ENCODE measurements at places on chromosomes 1 and 21.
A peak's percentile ranks its signal among the peaks of the same experiment; 100 is the strongest.

DNA sequence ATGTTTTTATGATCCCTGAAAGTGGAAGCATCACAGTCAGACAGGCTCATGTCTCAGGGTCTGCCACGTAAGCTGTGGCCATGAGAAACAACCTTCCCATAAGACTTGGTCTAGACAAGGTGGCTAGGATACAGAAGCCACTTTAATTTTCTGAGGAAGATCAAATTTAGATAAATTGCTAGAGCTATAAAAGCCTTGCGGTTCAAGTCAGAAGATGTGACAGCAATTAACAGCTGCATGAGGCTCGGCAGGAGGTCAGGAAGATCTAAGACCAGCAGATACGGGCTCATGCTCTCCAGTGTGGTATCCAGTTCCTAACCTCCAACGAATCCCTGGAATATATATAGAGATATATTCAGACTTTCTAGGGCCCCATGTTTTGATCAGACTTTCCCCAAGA lies 577.1 kb downstream of the PLPP3 start:
- no peak for DNase-seq

GRCh38 chr1:3012456-3013291 lies 8.6 kb upstream of the ACTRT2 start:
- no peak for DNase-seq

GRCh38 chr1:3672971-3673361 lies 20.6 kb downstream of the TP73 start:
- no peak for DNase-seq

DNA sequence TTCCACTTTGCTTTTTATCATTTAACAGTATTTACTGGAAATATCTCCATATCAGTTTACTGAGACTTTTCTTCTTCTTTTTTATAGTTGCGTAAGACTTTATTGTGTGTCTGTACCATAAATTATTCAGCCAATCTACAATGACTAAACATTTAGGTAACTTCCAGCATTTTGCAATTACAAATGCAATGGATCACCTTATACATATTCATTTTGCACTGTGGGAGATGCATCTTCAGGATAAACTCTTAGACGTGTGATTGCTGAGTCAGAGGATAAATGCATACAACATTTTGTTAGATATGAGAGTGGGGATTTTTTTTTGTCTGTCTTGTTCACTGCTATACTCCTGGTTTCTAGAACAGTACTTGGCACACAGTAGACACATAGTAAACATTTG lies 95.7 kb upstream of the GCLM start:
- DNase-seq = no peak

GRCh38 chr1:223197923-223198627 lies 55.0 kb upstream of the TLR5 start:
- no peak for DNase-seq

DNA sequence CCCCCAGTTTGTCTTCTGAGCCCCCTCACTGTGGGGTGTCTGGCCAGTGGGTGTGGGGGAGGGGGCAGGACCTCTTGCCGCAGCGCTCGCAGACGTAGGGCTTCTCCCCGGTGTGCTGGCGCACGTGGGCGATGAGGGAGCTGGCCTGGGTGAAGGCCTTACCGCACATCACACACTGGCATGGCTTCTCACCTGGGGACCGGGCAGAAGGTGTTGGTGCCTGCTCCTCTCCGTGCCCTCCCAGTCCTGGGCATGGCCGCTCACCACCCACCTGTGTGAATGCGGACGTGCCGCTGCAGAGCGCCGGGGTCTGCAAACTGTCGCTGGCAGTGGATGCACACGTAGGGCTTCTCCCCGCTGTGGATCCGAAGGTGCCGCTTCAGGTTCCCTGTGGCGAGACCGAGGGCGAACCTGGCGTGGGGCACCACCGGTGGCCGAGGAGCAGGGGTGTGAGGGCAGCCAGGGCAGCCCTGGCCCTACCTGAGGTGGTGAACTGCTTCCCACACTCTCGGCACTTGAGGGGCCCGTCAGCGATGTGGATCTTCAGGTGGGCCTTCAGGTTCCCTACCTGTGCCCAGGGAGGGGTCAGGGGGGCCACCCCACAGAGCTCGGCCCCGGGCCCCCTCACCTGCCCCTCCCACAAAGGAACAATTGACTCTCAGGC lies 32.4 kb downstream of the ZBTB17 start:
- no peak for DNase-seq

DNA sequence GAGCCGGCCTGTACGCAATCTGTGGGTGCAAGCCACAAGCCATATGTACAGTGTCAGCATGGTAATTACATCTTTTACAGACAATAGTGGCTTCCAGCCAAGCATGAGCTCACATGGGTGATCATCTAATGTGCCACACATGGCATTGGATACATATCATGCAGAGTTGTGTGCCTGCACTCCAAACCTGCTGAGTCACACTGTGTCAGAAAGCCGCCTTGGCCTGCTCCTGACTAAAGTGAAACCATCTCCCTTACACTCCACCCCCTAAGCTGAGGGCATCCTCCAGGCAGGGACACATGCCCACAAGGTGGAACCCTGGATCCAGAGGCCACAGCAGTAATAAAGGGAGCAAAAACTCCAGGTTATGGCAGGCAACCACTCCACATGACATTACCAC lies 72.5 kb downstream of the KCNT2 start:
- peak; percentile 3 for DNase-seq

DNA sequence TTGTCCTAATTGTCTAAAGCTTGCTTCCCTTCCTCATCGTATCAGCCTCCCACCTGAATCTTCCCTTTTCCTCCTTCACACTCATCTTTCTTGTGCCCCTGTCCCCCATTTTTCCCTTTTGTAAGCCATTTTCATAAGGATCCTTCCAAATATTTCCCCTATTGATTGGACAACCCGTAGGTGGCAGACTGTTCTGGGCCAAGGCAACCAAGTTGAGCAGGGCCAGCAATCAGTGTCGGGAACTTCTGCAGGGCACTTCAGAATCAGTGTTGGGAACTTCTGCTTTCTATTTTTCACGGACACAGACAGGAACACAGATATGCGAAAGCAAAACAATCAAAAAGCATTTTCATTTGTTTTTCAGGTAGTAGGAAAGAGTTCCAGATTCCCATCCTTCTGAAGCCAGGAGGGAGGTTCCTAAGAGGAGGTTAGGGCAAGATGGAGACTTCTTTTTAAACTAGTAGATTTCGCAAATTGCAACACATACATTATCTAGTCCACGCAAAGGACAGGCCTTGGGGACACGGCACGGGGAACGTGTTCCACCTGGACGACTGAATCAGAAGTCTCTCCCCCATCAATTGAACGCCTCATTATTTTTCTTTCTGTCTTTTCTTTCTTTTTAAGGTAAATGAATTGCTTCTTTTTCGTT lies 691 bp upstream of the MPZL1 start:
- no peak for DNase-seq

DNA sequence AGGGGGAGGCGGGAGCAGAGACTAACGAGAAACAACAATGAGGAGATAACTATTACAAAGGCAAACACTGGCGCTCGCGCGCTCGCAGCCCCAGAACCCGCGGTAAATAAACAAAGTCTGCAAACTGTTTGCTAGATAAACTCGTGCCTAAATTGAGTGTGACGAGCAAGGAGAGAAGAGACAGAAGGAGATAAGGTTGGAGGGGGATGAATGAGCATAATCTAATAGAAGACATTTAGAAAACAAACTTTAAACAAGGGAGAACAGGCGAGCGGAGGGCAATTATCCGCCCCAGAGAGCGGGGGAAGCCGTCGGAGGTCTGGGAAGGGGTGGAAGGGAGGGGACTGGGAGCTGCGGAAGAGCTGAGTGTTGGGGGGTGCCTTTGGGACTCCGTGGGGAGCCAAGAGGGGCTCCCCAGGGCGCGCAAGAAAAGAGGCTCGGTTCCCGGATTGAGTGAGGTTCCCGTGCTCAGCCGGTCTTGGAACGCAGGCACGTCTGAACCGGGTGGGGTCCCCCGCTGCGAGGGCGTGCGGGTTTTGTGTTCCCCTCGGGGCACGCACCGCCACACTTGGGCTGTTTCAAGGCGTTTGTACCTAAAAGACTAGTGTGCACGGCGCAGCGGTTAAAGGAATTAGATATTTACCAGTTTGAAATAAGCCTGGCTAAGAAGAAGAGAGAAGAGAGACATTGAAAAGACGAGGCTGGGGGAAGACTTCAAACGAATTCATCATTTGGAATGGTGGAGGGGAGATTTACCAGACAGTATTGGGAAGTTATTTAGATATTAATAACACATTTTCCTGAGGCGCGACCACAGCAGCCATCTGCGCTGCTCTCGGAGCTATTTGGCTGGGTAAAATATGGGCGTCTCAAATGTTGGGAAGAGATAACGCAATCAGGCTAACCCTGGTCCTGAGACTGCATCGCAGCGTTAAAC lies 10.6 kb downstream of the PAX7 start:
- DNase-seq = no peak

GRCh38 chr1:93597709-93598108 lies 83.9 kb downstream of the BCAR3 start:
- DNase-seq = peak; percentile 56

GRCh38 chr1:214451596-214451995 lies 99.8 kb downstream of the PTPN14 start:
- DNase-seq = no peak

DNA sequence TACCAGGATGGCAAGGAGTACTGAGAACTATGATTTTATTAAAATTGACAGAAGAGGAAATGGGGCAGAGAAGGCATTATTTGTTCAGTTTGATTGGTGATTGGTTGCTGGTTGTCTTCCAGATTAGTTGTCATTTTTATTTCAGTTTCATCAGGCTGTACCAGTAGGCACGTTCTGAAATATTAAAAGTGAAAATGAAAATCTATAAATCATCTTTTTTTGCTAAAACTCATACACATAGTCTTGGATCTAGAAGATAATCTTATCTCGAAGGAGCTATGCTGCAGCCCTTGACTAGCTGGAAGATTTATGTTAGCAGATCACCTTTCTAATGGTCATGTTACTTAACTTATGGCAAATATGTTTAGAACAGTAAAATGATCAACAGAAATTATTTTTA lies 29.0 kb downstream of the NEK7 start:
- DNase-seq = no peak

- no peak for DNase-seq
Measured at GRCh38 chr1:228742281-228742860, 7.1 kb downstream of the RHOU start.

DNA sequence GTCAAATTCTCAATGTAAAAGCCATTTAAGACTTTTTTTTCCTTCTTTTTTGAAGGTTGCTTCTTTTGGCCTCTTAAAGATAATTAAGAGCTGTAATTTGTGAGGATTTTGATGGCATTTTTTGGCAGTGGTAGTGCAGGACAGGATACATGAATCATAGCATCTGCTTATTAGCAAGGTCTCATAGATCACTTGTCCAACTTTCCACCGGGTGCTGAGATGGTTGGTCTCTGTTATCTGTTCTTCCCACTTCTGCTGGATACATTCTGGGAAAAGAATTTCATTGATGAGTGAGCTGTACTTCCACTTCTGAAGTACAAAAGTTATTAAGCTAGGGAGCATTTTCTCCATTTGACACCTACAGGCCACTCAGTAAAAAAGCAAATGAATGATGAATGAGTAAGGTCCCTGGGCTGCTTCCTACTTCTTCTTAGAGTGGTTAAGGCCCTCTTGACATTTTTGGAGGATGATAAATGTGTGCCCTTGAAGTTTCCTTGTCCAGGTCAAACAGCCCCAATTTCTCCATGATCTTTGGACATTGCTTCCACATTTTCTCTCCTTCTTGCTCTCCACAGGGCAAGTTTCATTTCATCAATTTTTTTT lies 100.6 kb downstream of the ROR1 start:
- DNase-seq = no peak

- DNase-seq = no peak
Measured at GRCh38 chr1:67853704-67854103, 20.4 kb upstream of the GNG12 start.

GRCh38 chr1:223010582-223011504 lies 132.2 kb downstream of the TLR5 start:
- DNase-seq = no peak

DNA sequence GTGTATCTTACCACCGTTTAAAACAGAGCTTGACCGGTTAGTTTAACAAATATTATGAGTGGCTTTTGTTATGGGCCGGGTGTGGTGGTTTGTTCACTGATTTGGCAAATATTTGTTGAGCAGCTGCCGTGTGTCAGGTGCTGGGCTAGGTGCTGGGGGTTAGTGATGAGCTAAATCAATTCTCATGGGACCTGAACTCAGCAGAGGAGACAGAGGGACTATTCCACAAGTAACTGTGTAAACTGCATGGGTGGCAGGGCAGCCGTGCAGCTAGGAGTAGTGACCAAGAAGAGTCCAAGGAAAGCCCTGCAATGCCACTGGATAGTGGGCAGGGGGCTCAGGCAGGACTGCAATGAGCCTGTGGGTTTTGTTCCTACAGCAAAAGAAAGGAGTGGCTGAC lies 11.2 kb upstream of the C2CD2 start:
- DNase-seq = peak; percentile 32

DNA sequence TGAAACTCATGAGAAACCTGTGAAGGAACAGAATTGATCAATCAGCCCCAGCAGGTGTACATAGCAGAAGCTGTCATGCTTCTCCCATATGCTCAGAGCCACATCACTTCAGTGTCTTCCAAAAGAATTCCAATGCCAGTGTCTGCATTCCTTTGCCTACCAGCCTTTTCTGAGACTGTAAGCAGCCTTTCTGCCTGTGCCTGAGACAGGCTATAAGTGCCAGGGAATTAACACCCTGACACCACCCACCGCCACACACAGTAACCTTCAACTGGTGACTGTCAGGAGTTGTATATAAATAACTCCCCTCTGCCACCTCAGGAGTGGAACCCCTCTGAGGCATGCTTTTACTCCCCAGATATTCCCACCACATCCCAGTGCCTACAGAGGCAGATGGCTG lies 38.1 kb upstream of the SLAMF9 start:
- DNase-seq = no peak

- no peak for DNase-seq
Measured at GRCh38 chr1:84427250-84428188, 29.2 kb downstream of the DNASE2B start.

GRCh38 chr1:217364220-217364619 lies 266.7 kb downstream of the GPATCH2 start:
- no peak for DNase-seq

DNA sequence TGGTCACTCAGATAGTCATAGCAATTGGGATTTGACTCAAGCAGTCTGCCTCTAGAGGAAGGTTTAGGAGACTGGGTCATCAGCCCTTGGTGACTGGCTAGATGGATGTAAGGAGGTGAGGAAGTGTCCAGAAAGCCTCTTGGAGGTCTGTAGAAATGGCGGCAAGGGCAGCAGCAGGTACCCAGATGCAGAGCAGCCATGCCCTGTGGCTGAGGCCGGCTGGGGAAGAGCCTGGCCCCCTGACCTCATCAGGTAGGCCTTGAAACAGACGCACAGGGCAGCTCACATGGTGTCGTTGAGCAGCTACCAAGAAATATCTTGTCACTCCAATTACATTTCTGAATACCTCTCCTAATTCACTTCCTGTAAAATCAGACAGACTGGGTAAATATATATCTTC lies 98.2 kb downstream of the DMRTB1 start:
- no peak for DNase-seq

DNA sequence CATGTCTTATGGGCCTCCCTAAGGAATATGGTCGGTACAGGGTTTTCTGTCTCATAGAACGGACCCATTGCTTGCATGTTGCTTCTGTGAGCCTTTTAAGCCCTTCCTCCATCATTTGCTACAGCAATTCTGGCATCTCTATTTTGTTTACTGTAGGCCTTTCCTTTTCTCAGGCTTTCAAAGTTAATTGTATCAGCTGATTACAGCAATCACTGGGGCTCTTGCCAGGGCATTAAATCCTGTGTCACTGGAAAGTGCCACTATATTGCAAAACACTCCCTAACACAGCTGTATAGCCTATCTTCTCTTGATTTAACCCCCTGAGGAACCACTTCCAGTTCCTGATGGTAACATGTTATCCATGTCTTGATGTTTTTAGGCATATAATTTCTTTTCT lies 156.5 kb downstream of the PDE4B start:
- no peak for DNase-seq

All from LNCaP clone FGC (cell line).